ENCODE measurements at places on chromosomes 2 and 18. TPM values are rescaled to one million over a fixed set of nuclear protein-coding genes. Genes with fewer than 3 reads are reported as not detected.

DNA sequence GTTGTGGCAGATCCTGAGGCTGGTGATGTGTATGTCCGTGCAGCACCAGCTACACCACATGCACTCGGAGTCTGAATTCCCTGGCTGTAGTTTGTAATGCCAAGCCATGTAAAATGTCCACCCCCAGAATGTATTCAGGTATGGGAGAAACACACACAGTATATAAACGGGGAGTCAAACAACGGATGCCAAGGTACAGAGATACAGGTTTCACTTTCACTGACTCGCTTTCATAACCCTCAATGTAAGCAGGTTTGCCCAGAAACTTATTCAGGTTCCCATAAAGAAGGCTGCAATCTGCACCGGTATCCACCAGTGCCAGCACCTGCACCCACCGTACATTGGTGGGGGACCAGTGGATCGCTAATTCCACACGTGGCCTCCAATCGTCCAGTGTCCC is 237.2 kb downstream of the MBD5 start:
- no peak for DNase-seq
- H3K27me3 ChIP-seq: no peaks in the 10 kb centered on the region
- no peak overlapping the region for H3K27ac ChIP-seq
- no peaks in the 10 kb centered on the region for H3K36me3 ChIP-seq

- H3K4me3 ChIP-seq: no peak overlapping the region
- no peak overlapping the region for H3K27ac ChIP-seq
- H3K4me1 ChIP-seq: no peaks in the 10 kb centered on the region
- no peaks in the 10 kb centered on the region for H3K36me3 ChIP-seq
These were observed 71.9 kb downstream of the VWC2L start for GRCh38 chr2:214482728-214483127.

DNA sequence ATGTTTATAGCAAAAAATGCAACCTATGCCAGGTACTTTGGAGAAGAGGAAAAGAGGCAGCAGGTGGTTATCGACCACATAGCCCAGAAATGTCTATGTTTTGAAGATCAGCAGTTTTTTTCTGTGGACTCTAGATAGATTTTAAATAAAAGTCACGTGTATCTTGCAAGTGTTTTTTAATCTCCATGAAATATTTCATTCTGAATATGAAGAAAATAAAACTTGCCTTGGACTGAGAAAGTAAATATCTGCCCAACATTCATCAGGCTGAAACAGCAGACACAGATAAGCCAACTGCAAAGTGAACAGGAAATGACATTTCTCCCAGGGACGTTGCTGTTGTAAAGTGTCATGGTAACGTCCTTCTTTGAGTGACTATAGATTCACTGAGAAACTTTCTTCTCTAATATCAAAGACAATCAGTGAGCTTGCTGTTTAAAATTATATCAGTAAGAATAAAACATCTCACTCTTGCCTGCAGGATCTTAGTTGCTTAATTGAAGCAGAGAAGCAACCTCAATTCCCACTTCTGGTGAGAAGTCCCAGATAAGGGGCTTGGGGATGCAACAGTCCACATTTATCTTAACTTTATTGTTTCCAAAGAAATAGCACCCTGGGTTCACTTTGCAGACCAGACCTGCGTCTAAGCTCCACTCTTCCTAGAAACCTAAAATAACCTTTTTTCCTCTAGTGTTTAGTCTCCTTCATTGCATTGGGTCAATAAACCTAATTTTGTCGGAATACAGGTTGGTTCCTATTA is 6.3 kb downstream of the MYOM1 start:
- H3K27ac ChIP-seq: no peak overlapping the region
- H3K4me3 ChIP-seq: no peak overlapping the region
- no peaks in the 10 kb centered on the region for H3K4me1 ChIP-seq
- no peaks in the 10 kb centered on the region for H3K27me3 ChIP-seq
- H3K36me3 ChIP-seq: no peaks in the 10 kb centered on the region

DNA sequence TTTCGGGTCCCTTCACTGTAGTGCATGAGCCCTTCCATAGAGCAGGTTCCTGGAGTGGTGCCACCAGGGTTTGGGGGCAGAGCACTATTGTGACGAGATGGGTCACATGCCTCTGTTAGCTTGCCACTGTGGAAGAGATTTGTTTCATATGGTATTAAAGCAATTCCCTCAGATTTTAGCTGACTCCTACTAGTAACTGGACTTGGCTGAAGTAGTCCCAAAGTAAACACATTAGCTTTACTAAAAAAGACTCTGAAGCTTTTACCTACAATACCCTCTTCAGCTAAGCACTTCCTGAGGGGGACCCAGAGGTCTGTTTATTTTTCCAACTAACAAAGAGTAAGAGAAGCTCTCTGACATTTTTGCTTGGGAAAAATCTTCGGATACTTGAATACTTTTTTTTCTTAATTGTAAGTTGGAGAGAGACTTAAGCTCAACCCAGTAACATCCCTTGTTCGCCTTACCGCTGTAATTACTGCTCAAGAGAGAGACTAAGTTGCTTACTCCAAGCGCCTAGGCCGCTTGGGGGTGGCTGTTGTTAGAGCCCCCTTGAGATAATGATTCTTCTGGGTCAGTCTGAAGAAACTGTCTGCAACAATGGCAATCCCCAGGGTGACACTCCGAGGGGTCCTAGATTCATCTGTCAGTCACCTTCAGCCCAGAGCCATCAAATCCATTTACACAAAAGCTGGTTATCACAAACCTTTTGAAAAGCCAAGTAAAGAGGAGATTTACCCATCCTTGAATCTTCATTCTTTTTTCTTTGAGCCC is 177.4 kb downstream of the FIGN start:
- H3K4me1 ChIP-seq: no peaks in the 10 kb centered on the region
- H3K4me3 ChIP-seq: no peak overlapping the region

DNA sequence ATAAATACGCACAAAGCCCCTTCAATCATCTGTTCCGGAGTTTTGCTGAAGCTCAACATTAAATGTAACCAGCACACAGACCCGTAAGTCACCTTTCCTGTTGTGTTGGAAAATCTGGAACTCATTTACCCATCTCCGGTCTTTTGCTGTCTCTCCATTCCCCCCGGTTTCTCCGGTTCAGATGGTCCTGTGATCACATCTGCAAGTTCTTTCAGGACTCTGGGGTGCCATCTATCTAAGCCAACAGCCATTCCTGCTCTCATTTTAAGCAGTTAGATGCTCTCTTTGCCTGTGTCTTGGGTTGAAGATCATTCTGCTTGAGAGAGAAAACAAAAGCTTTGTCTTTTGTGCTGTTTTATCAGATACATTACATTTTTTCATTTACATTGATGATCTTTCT is 91.7 kb upstream of the TGIF1 start:
- DNase-seq: no peak
- H3K27ac ChIP-seq: no peak overlapping the region
- no peaks in the 10 kb centered on the region for H3K4me1 ChIP-seq
- H3K4me3 ChIP-seq: no peak overlapping the region
- H3K36me3 ChIP-seq: no peaks in the 10 kb centered on the region
- no peaks in the 10 kb centered on the region for H3K27me3 ChIP-seq

GRCh38 chr2:25824718-25825117 is 53.6 kb downstream of the ASXL2 start:
- no peaks in the 10 kb centered on the region for H3K36me3 ChIP-seq
- no peaks in the 10 kb centered on the region for H3K27me3 ChIP-seq
- peaks cover 7% of the 10 kb centered on the region for H3K4me1 ChIP-seq

ADRA2B gene
- total RNA-seq: 0.27 TPM

GAL3ST2 gene
- not detected for total RNA-seq

AGXT gene
- not detected for total RNA-seq

G6PC2 gene
- total RNA-seq: not detected

SP9 gene
- not detected for total RNA-seq

EVX2 gene
- total RNA-seq: not detected

SULT1C3 gene
- total RNA-seq: not detected

ALK gene
- not detected for total RNA-seq

FTCDNL1 gene
- total RNA-seq: 1.6 TPM

COL5A2 gene
- total RNA-seq: 0.66 TPM

NAPG gene
- total RNA-seq: 31.8 TPM

CABLES1 gene
- 73.1 TPM for total RNA-seq

CRYBA2 gene
- not detected for total RNA-seq

Measured in B cell (primary cell).